Epithelial cell of prostate (primary cell): ENCODE measurements at places on chromosomes 11 and 22.

DNA sequence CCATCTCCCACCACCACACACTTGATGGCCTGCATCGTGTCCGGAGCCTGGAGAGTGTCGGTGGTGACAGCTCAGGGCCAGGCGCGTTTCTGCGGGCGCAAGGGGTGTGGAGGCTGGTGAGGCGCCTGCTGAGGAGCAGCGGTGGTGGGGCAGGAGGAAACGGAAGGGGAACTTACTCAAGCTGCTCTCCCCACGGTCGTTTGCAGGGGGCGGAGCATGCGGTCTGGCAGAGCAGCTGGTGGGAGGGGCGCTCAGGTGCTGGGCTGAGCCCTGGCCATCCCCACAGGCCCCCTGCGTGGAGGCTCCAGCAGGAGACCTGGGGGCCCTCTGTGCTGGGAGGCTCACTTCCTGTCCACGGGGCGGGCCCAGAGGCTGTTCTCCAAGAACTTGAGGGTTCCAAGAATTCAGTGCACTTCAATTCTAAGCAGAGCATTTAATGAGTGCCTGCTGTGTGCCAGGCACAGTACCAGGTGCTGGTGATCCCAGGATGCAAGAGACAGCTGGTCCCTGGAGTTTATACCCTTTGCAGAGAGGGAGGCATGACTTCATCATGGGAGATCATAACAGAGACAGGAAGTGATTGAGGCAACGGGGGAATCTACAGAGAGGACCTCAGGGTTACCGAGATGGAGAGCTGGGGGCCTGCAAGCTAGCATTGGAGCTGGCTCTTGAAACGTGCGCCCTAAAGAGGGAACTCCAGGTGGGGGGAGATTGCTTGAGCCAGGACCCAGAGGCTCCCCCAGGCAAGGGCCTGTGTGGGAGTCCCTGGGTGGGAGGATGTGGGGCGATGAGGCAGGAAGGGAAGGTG, at the start of gene RAC2:
RAC2 (minus strand) TSS at position 156 of the 808 bp plus-strand sequence; CDS start at position 35, 121 bp downstream.
- no peak for DNase-seq

GRCh38 chr11:111095327-111095726, 150.2 kb upstream of the POU2AF2 start:
- DNase-seq = no peak

- no peak for DNase-seq
Observed at GRCh38 chr22:50236731-50237409, 8.0 kb downstream of the TUBGCP6 start.

DNA sequence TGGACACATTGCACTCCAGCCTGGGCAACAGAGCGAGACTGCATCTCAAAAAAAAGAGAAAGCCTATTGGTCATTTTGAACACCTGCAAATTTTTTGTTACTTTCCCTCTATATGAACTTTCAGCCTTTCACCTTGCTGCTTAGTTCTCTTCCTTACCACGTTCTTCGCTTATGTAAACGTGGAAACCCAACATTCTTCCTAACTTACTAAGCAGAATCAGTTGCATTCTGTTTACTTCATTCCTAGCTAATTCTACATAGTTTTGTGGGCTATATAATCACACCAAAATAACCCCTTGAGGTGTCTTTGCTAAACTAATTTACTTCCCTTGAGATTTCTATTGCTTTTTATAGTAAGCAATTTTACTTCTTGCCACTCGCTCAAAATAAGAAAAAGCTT, 23.2 kb downstream of the MS4A4A start:
- DNase-seq = no peak

GRCh38 chr11:113372309-113372708, 15.3 kb upstream of the ANKK1 start:
- no peak for DNase-seq

- DNase-seq = no peak
Observed at GRCh38 chr22:44496844-44497217, 1.2 kb downstream of the RTL6 start.

DNA sequence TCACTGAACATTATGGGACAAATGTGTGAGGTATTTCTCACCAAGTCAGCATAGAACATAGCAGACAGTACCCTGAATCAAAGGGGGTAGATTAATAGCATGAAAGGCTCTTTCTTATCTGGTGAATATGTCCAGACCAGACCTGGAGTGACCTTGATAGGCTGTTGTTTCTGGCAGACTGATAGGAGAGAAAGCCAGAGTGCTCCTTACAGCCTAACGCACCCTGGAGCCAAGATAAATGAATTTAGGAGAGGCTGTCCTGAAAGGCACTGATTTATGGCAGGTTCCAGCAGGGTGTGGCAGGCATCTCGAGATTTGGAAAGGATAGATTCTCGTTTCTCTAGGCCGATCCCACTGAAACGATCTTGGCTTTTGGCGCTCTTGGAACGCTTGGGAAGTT, 204.6 kb downstream of the DBX1 start:
- no peak for DNase-seq

DNA sequence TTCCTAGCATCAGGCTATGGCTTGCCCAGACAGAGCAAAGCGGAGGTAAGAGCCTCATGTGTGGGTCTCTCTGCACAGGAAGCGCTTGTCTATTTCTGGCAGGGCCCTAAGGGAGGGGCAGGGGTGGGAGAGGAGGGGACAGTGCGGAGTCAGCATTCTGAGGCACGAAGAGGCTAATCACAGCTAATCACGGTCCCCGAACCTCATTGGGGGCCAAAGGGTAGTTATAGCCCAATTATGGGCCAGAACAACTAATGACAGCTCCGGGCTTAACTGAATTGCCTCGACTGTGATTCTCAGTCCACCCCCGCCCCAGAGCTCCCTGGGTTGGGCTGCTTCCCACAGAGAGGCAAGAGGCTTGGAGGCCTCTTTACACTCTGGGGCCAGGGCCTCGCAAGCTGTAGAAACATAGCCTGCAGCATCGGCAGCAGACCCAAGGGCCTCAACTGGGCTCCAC, 72.7 kb upstream of the PRDM11 start:
- no peak for DNase-seq
